ENCODE measurements at places on chromosomes 4 and X.
A peak's percentile ranks its signal among the peaks of the same experiment; 100 is the strongest.

GRCh38 chr4:7631288-7632014 lies 196.7 kb upstream of the PSAPL1 start:
- DNase-seq, result no peak

DNA sequence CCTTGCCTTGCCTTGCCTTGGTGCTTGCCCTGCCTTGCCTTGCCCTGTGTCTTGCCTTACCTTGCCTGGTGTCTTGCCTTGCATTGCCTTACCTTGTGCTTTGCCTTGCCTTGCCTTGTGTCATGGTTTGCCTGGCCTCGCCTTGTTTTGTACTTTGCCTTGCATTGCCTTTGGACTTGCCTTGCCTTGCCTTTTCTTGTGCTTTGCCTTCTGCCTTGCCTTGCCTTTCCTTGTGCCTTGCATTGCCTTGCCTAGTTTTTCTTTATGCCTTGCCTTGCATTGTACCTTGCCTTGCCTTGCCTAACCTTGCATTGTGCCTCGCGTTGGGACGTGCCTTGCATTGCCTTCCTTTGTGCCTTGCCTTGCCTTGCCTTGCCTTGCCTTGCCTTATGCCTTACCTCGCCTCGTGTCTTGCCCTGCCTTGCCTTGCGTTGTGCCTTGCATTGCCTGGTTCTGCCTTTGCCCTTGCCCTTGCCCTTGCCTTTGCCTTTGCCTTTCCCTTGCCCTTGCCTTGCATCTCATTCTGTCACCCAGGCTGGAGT lies 82.8 kb downstream of the TAB3 start:
- no peak for DNase-seq

DNA sequence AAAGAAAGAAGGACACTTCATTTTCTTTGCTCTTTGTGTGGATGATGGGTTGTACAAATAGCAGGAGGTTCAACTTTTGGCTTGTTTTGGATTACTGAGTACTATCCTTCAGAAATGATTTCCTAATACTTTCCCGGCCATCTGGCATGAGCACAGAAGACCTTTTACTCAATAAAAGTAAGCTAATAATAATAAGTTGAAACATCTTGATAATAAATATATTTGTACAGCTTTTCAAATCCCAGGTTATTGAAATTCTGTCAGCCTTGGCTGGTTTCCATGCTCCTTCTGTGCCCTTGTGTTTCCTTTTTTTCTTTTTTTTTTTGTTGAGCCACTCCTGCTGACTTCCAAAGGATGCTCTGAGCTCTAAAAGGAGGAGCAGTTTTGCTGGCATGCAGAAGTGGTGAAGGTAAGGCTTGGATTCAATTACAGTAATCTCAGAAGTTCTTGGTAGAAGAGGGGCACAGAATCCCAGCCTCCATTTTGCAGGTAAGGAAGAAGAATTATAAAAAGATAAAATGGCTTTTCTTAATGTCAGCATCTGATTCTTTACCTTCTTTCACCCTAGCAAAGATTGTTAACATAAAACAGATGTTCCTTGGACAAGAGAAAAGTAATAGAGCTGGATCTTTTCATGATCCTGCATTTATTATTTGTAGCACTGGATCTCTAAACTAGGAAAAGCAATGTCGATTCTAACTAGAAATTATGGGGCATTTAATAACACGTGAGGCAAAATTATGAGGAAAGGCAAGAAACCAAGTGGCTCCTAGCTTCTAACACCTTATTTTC lies 31.9 kb downstream of the REPS2 start:
- DNase-seq, result no peak

DNA sequence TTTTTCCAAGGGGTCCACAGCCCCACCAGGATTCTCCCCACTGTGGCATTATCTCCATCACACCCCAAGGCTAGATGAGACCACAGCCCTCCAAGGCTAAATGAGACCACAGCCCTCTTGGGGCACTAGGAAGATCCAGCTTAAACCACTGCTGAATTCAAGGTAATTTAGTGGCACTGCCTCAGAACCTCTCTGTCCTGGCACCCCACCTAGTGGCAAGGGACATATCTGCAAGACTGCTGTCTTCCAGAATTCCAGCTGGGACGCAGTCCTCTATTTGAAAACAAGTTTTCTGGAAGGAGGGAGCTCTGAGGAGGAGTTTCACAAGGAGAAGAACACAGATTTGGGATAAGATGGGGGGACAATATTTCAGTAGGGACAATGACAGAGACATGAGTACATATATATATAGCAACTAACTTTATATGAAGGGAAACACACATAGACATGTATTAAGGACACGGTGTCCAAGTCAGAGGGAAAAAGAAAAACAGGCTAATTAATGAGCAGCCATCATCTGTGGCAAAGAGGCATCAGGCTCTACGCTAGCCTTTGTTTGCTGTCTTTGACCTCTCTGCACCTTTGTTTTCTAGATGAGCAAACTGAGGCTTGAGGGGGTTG lies 9.3 kb downstream of the CETN2 start:
- DNase-seq, result peak; percentile 49

DNA sequence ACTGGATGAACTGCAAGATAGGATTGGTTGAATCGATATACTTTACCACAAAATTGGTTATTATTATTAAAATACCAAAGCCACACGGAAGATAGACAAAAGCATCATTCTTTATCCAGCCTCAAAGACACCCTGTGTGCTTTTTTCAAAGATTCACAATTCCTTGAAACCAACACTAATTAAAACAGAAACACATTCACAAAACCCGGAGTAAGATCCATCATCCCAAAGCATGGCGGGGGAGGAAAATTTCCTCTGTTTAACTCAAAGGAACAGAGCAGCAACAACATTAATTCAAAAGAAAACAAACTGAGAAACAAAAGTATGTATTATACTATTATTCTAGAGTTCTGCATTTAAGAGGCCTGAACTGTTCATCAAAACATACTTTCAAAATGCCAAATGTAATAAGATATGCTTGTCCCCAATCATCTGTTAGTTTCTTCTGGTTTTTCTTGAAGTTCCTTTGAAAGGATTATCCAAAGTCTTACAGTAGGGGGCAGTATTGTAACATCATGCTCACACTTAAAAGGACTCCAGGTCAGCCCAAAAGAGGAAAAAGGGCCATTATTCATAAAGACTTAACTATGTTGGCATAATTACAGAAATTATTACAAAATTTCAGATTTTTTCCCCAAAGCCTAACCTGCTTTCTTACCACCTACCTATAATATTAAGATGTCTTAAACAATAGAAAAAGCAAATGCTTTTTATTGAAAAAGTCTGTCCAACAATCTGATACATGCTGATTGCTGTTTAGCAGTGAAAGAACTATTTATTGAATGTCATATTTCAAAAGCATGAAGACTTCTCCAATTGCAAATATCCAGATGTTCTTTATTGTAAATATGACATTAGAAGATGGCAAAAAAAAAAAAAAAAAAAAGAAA lies 168.7 kb downstream of the SCFD2 start:
- DNase-seq, result peak; percentile 24

DNA sequence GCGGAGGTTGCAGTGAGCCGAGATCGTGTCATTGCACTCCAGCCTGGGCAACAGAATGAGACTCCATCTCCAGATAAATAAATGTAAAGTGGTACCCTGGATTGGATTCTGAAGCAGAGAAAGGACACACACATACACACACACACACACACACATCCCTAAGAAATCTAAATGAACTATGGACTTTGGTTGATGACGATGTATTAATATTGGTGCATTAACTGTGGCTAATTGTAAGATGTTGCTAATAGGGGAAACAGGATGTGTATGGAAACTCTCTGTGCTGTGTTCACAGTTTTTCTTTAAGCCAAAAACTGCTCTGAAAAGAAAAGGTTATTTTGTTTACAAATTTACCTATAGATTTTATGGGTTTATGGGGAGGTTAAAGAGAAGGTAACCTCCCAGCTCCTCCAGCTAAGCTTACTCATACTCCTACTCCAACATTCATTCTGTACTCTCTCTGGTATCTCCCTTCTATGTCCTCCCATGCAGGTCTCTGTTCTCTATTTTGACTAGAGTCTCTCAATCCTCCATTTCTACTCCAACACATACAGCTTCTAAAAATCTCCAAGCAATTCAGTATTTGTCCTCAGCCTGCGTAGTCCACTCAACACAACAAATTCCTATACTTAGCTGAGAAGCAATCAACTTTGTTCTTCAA lies 46.5 kb upstream of the RELL1 start:
- DNase-seq, result no peak

- no peak for DNase-seq
Observed at GRCh38 chr4:141459020-141459419, 177.4 kb upstream of the IL15 start.

- DNase-seq, result no peak
Observed at GRCh38 chr4:77817304-77818072, 1.7 kb downstream of the CNOT6L start.

DNA sequence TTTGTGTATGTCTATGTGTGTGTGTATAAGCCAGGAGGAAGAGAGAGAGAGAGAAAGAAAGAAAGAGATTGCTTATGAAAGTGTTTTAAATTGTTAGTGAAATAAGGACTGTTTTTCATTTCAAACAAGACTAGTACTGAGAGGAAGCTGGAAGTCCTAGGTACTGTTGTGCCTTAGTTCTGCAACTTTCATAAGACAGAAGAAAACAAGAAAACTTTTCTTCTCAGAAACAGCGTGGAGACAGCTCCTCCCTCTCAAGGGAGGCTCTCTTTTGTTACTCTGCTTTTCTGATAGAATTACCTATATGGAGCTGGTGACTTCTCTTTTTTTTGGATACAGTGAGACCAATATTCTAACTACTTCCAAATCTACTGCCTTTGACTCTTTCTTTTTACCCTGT lies 62.5 kb downstream of the BANK1 start:
- DNase-seq, result no peak

GRCh38 chr4:115950806-115951205 lies 837.4 kb upstream of the NDST4 start:
- no peak for DNase-seq

DNA sequence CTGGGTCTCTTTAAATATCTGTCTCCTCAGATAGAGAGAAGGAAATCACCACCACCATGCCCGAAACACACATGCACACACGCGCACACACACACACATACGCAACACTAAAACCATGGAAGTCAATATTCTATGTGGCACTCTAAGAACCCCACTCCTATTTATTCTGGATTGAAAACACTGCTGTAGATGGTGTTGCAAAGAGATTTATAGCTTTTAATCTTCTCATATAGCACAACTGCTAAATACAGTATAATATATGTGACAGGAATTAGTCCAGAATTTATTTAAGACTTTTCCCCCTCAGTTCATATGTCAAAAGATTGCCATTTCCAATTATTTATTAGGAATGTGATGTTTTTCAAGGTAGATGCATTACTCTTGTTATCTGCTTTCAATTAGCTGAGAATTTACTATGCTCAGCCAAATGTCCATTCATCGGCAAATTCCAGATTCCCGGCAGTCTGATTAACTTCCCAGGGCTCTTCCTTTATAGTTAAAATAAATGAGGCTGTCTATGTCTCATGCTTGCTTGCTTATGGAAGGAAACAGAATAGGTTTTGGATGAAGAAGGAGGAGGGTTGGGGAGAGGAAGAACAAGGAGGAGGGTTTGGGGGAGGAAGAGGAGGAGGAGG lies 115.4 kb upstream of the NDP start:
- DNase-seq, result no peak

GRCh38 chrX:24099394-24099793 lies 44.6 kb downstream of the EIF2S3 start:
- DNase-seq, result no peak

- DNase-seq, result no peak
Observed at GRCh38 chr4:6616087-6616995, 24.1 kb upstream of the MRFAP1 start.

- DNase-seq, result peak; percentile 40
Observed at GRCh38 chr4:112633477-112634235, 3.1 kb downstream of the ZGRF1 start.

DNA sequence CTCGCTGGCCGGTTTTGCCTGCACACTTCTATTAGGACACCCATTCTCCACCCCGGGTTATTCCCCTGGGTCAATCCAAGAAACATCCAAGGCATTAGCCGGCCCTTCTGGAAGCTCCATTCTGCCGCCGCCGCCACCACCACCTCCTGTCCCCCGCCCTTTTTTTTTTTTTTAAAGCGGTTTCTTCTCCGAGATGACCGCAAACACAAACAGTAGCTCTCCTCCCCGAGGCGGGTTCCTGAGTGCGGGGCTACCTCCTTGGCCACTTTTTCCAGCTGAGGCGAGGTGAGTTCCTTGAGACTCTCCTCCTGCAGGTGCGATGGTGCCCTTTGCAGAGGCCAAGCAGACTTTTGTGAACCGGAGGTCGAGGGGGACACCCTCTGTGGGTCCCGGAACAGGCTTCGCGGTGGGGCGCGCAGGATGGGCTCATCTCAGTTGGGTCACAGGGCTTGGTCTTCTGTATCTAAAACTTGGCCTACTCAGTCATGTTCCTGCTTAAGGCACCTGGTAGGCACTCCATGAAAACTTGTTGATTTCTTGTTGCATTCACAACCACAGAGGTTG lies 930 bp downstream of the NWD2 start:
- no peak for DNase-seq

- no peak for DNase-seq
Observed at GRCh38 chr4:102430461-102430910, 70.7 kb upstream of the NFKB1 start.

GRCh38 chrX:18537068-18537467 lies 111.7 kb downstream of the CDKL5 start:
- DNase-seq, result no peak

- no peak for DNase-seq
Observed at GRCh38 chr4:168784786-168785461, 225.1 kb downstream of the CBR4 start.

DNA sequence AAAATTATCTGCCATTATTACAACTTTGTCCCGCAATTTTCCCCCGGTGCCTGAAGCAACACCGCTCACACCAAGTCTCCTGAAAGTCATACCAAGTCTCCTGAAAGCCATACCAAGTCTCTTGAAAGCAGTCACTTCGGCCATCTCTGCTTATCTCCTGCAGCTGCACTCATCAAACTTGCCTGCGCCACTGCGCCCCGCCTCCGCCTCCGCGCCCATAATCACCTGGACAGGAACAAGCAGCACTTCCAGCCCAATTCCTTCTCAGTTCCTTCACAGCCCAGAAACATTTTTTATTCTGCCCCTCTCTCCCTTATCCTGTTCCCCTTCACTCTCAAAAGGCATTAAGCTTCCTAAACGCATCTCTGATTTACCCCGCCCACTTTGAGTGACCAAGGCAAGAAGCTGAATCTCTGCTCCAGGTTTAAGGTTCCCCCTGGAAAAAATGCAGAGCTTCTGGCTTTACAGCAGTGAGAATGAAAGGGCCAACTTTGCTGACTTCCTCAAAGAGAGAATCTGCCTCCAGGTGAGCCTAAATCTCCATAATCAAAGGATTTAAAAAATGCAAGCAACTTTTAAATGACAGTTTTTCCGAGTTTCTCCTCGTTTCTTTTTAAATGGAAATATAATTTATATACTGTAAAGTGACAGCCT lies 7.7 kb downstream of the GPR50 start:
- DNase-seq, result no peak

DNA sequence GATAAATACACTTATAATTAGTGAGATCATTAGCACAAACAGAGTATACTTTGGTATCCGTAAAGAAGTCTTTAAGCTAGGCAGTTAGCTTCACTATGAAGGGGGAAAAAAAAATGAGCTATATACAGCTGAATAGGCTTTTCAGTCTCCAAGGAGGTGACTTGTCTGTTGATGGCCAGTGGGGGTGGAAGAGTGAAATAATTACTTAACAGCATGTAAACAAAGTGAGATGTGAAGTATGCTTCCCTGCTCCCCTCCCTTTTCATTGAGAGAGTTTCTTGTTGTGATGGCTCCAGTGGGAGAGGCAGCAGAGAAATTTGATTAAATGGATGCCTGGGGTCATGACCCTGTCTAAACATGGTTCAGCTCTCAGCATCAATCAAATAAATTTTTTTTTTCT lies 180.9 kb downstream of the DACH2 start:
- DNase-seq, result no peak

GRCh38 chr4:30720661-30721184 lies 554 bp downstream of the PCDH7 start:
- peak; percentile 55 for DNase-seq
